ENCODE measurements at places on chromosomes 2 and 18. TPM values are rescaled to one million over a fixed set of nuclear protein-coding genes. Genes with fewer than 3 reads are reported as not detected.
A peak's percentile ranks its signal among the peaks of the same experiment; 100 is the strongest.

DNA sequence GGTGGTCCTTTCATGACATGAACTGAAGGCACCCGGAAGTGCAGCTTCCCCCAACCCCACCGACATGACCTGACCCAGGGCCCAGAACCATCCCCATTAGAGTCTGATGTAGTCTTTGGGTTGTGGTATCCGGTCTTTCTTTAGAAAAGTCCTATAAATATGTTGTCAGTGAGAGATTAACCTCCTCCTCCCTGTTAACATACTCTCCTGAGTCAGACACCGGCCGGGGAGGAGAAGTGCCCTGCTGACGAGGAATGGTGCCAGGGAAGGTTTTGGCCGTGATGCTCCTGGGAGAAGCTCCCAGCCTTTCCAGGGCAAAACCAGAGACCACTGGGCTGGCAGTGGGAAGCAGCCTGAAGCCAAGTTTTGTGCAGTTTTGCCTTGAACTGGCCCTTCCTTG, 109.0 kb downstream of the LAMA3 start:
- DNase-seq = no peak

DNA sequence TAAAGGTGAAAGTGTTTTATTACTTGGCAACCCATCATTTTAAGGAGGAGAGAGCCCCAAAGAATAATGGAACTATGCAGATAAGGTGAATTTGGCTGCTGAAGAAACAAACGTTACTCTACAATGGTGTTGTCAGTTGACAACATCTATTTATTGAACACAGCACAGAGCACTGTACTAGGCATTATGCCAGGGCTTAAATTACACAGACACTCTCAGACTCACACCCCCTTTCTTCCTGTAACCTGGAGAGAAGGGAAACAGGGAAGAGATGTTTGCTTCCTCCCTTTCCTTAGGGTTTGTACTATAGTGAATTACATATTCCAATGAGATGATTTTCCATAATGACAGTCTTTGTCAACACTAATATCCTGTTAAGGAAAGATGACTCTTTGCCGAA, 94.0 kb upstream of the ATP5MC3 start:
- no peak for DNase-seq

DNA sequence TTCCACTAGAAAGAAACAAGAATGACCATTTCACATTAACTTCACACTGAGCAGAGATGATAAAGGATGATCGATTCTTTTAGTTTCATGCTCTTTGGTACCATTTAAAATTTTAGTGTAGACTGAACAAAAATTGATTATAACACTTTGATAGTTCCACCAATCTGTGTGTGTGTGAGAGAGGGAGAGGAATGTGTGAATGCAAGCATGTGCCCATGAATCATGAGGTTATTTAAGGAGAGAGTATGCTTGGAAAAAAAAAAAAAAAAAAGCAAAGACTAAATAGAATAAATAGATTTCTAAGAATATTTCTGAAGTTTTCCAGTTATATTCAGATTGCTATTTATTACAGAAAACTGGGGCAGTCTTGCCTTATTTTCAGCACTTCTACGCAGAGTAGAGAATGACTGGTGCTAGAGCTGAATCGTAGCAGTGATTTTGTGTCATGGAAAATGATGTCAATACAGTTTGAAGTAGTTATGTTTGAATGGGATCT, 900.8 kb downstream of the SLC4A3 start:
- DNase-seq = no peak

GRCh38 chr2:88857274-88857741, 165.8 kb downstream of the RPIA start:
- DNase-seq = no peak

- DNase-seq = peak; percentile 45
These were observed 36.7 kb downstream of the PRKD3 start for GRCh38 chr2:37287966-37288365.

Gene IL36B
- total RNA-seq = not detected

GRCh38 chr18:77088963-77089722, 43.4 kb downstream of the MBP start:
- peak; percentile 79 for DNase-seq

Gene VWA3B
- not detected for total RNA-seq

DNA sequence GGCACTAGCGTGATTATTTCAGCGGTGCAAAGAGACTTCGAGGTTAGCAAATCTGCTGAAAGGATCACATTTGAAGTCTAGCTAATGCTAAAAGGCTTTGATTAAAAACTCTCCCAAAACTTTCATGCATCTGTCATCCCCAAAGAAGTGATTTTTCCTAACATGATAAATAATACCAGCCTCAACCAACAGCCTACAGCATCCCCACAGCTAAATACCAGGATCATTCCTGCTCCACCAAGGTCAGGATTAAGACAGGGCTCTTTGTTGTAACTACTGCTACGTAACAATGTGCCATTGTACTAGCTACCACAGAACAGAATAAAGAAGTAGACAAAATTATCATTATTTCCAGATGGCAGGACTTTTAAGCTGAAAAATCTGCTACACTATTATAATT, 1.6 kb downstream of the OR6B3 start:
- DNase-seq = no peak

DNA sequence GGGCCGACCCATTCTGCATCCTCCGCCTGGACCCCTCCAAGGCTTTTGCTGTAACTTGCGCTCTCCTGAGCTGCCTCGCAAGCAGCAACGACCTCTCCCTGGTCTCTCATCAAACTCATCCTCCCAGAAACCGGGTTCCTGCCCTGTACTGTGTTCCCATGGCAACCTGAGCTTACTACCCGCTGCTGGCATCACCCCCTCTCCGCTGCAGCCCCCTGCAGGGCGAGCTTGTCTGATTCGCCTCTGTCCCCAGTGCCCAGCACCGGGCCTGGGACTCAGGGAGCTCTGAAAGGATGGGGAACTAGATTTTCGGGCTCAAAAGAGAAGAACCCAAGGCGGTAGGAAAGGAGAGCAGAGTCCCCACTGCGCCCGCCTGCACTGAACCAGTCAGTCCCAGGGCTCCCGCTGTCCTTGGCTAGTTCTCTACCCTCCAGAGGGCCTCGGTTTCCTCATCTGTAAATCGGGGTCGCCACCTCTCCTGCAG, 463 bp downstream of the HS1BP3 start:
- peak; percentile 73 for DNase-seq

GRCh38 chr18:80037869-80038630, 3.8 kb downstream of the RBFA start:
- no peak for DNase-seq
